CD4-positive, alpha-beta T cell treated with Interleukin-17A for 4 hours (primary cell): ENCODE measurements at places on chromosomes 5 and 9.

DNA sequence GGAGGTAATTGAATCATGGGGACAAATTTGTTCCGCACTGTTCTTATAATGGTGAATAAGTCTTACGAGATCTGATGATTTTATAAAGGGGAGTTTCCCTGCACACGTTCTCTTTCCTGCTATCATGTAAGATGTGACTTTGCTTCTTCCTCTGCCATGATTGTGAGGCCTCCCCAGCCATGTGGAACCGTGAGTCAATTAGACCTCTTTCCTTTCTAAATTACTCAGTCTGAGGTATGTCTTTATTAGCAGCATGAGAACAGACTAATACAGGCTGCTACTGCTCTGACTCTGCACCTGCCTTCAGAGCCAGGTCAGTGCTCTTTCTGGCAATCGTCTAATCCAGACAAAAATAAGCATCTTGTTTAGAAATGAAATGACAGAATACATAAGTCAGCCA, 479.2 kb upstream of the TUSC1 start:
- DNase-seq: no peak

GRCh38 chr9:36127652-36128244, 8.8 kb upstream of the GLIPR2 start:
- no peak for DNase-seq

GRCh38 chr9:129712634-129713401, 40.0 kb downstream of the PTGES start:
- peak; percentile 15 for DNase-seq

GRCh38 chr9:134725605-134725940, 84.0 kb downstream of the COL5A1 start:
- DNase-seq: no peak

GRCh38 chr5:132787076-132787475, 10.0 kb upstream of the SEPTIN8 start:
- DNase-seq: no peak

DNA sequence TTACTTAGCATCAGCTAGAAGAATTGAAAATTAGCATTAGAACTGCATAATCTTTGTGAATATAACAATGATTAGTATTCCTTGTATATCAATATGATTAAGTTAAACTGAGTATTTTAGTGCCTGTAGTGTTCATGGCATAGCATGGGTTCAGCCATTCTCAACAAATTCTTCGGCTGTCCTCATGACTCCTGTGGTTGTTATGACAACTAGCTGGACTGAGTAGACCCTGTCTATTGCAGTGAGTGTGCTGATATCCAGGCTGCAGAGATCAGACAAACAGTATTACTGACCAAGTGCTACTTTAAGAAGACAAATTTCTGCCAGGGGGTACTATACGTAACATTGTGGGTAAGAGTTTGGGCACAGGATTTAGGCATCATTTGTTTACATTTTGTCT, 125.9 kb downstream of the NUDT12 start:
- no peak for DNase-seq

- DNase-seq: no peak
Measured at GRCh38 chr5:52269401-52269800, 518.3 kb upstream of the ITGA1 start.

DNA sequence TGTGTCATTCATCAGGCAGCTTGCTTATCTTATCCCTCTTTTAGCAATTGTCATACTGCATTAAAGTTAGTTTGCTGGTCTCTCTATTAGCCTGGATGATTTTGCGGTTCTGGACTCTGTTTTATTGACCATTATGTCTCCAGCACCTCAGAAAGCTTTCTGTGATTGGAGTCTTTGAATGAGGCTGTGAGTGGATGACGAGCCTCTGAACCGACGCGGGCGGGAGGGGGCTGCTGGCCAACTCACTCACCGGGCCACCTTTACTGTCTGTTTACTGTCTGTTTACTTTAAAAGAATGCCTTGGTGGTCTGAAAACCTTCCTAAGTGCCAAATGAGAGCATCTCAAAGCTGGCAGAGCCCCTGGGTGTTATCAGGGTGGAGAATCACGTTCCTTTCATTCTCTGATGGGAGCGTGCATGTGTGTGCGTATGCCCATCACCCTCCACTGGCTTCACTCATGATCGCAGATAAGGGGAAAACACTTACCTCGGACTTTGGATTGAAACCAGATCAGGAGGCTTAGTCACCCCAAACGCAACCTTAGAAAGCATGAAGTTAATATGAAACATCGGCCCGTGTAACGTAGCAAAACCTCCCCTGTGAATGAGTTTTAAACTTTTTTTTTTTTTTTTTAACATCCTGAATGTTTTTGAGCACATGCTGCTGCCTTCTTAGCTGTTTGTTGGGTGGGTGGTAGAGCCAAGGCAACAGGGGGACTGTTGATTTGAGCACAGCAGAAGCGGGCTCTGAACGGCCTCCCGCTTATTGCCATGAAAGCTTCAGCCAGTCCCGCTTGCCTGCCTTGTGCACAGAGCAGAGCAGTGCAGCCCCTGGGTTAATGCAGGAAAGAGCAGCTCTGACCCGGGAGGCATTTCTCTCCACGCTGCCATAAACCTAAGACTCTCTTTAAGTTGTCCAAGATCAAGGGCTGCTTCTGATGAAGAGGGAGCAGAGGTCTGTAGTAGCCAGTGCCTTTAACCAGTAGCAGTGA, 173.6 kb downstream of the GADD45G start:
- DNase-seq: no peak

- DNase-seq: no peak
Measured at GRCh38 chr9:114034196-114034595, 43.9 kb downstream of the AMBP start.

DNA sequence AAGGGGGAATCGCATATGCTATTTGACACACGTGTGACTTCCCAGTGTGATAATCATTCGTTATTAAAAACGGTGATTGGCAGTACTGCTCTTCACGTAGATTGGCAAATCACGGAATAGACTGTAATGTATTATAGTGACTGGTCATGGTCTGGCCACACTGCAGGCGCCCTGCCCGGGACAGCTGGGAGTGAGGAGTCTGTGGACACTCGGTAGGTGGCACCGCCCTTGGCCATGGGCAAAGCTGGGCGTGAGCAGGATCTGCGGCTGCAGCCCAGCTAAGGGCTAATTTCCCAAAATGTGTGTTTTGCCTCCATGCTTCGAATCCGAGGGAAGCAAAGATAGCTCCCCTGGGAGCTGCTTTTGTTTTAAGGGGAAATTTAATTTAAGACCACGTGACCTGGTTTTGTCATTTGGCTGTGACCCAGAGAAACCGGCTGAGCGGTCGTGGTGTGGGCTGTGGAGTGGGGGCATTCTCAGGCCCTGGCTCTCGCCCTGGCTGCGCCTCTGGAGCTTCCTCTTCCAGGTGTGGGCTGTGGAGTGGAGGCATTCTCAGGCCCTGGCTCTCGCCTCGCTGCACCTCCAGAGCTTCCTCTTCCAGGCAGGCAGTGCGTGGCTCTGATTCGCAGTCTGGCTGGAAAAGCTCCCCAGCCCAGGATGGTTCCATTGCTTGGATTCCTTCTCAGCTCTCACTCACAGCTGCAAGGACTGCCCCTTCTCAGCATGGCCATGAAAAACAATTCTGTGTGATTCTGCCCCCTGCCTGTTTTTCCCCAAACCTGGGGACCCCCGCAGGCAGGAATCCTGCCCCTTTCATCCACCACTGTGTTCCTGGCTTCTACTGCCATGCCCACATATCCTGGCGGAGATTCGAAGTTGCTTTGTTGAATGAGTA, 131.1 kb downstream of the OLFM1 start:
- no peak for DNase-seq

- DNase-seq: no peak
Measured at GRCh38 chr5:81188962-81189361, 44.2 kb upstream of the CKMT2 start.

GRCh38 chr5:38323645-38324295, 65.4 kb downstream of the EGFLAM start:
- no peak for DNase-seq

- DNase-seq: no peak
Measured at GRCh38 chr5:101534491-101535110, 631.5 kb upstream of the ST8SIA4 start.

DNA sequence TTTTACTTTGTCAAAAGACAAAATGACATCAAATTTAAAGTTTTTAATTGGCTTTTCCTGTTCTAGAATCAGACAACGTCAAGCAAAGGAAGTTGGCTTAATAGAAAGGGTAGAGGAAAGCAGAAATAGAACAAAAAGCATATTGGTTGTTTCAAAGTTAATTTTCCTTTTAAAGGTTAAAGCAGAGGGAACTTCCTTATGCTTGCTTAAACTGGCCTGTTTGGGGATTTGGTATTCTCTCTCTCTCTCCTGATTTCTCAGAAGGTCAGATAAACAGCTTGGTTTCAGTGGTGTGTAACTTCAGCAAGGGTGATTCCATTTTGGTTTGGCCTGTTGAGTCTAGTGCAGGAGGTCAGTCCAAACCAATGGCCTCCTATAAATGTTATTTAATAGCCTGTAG, 127.1 kb downstream of the SMARCA2 start:
- DNase-seq: no peak

DNA sequence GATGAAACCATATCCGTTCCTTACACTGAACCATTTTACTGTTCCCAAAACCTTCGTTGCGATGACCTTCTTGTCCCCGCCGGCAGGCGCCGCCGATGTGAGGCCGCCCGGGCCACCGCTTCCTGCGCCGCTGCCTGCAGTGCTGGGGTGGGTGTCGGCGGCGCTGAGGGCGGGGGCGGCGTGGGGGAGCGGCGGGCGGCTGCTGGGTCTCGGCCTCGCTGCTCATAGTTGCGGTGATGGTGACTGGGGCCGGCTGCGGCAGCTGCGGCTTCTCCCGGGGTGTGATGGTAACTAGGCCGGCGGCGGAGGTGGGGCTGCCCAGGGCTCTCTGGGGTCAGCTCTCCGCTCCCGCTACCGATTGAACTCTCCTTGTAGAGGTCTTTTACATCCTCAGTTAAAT, 14.1 kb upstream of the OR2S2 start:
- DNase-seq: peak; percentile 51

- no peak for DNase-seq
Measured at GRCh38 chr5:97297063-97297703, 114.1 kb upstream of the RIOK2 start.

GRCh38 chr9:116276196-116276493, 122.6 kb downstream of the PAPPA start:
- DNase-seq: no peak

DNA sequence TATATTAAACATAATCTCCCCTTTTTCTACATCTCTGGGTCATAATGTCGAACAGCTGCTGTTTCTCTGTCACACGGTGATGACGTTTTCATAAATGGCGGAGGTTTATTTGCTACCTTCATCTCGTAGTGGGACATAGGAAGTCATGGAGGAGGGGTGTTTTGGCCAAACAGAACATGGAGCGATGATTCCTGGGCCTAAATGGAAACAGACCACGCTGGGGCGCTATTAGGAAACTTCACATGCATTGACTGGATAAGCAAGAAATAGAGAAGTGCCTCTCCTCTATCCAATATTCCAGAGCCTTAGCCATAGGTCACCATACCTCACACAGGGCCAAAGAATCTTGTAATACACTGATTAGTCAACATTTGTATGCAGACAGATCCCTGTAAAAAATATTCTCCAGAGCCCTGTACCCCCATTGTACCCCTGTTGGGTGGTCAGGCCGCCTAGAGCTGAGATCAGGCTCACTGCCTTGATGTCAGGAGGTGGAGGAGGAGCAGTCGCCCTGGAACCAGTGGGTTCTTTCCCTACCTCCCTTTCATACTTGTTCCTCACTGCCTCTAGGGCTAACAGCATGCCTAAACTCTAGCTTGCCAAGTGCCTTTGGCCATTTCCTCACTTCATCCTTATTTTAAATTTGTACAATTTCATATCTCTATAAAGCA, 77.8 kb upstream of the SPIN1 start:
- DNase-seq: no peak

- peak; percentile 70 for DNase-seq
Measured at GRCh38 chr9:34403554-34404380, 27.1 kb upstream of the MYORG start.

DNA sequence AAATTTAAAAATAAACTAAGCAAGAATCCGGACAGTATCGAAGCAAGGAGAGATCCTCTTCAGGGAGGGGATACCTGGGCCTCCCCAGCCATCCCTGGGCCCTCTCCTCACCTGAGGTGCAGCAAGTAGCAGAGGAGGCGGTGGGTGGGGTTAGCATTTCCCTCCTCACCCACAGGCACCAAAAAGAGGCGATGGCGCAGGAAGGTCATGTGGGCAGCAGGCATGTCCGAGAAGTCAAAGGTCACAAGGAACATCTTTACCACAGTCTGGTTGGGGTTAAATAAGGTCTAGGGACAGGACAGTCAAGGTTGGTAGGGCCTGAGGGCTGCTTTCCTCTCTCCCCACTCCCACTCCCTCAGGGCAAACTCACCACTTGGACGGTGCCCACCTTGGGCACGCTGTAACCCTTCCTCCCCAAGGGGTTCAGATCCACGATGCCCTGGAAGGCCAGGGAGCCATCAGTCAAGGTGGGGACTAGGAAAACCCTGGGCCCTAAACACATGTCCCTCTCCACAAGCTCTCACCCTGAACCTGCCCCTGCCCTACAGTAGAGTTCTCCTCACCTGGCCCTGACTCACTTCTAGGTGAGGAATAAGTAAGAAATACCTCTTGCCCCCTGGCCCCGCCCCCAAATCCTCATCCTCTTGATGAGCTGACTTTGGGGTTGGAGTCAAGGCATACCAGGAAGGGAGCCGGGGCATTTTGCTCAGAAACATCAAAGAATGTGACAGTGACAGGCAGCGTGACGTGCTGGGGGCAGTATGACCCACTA, 2.8 kb upstream of the STOML2 start:
- no peak for DNase-seq

DNA sequence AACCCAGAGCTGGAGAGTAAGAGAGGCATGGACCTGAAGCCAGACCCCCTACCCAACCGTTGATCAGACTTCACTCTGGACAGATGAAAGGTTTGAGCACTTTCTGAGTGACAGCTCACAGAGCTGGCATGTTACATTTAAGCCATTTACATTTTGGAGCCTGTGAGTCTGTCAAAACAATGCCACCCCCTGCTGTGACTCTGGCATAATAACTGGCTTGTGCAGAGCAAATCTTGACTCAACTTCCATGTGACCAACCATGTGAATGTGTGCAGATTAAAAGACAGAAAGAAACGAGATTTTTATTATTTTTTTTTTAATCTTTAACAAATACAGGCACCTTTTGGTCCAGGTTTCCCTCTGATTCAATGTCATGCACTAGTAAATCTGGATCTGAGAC, 48.5 kb downstream of the MFAP3 start:
- no peak for DNase-seq

DNA sequence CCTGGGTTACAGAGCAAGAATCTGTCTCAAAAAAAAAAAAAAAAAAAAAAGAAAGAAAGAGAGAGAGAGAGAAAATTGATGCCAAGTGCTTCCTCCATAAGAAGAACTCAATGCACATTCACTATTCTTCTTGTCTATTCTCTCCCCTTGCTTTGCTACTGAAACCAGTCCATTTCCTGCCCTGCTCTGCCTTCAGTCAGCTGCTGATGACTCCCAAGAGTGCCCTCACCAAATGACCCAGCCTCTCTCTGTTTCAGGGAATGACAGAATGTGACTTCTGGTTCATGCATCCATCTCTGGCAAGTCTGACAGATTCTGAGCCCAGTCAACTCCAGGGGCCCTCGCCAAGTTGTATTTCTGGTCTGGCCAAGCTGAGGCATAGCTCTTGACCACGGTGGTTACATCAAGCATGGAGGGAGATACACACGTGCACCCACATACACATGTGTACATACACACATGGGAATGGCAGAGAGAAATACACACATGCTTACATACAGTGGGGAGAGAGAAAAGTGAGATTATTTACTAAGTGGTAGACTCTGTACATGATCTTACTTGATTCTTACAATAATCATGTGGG, 106.2 kb downstream of the NSG2 start:
- no peak for DNase-seq
